ENCODE measurements at places on chromosomes 16 and 17.

DNA sequence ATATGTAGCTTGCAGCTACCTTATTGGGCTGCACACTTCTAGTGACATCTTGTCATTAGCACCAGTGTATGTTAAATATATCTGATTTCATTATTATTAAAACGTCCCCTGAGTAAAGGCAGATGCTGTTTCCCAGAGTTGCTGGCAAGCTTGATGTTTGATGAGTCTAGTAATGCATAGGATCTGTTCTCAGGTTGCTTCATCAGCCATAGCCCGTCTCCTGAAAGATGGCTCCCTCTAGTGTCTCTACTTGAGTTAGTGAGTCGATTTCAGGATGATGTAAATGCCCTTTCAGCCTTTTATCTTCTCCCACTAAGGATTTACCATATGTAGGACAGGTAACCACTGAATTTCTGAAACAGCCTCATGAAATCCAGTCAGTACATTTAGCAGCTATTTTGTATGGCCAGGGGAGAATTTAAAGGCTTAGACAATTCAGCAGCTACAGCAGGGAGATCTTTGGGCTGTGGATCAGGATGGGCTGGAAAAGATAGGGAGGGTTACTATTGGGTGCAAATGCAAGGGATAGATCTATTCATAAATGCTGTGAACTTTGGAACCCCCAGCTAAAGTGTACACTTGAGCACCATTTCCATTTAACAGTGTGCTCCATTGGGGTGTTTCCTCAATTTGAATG, 376.3 kb downstream of the CNTNAP4 start:
- DNase-seq = no peak

GRCh38 chr16:24944206-24944605, 71.0 kb downstream of the ARHGAP17 start:
- DNase-seq = no peak

DNA sequence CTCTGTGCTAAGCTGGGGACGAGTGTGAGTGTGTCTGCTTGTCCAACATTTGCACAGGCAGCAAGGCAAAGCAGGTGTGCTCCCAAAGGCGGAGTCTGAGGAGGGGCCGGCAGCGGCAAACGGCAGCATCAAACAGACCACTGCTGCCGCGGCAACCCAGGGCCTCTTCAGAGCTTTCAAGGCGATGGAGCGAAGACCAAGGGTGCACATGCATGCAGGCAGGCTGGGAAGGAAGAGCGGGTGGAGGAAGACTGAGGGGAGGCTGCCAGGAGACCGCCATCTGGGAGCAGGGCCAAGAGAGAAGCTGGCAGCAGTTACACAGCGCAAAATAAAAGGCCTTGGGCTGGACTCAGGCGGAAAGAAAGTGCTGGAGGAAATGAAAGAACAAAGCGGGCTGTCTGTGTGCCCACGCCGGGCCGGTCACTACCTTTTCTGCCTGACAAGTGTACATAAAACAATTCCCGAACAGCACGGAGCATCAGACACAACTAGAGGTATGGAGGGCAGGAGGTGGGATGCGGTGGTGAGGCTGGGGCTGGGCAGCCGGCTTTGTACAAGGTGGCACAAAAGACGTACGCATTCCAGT, 8.5 kb downstream of the TIMM22 start:
- DNase-seq = no peak

DNA sequence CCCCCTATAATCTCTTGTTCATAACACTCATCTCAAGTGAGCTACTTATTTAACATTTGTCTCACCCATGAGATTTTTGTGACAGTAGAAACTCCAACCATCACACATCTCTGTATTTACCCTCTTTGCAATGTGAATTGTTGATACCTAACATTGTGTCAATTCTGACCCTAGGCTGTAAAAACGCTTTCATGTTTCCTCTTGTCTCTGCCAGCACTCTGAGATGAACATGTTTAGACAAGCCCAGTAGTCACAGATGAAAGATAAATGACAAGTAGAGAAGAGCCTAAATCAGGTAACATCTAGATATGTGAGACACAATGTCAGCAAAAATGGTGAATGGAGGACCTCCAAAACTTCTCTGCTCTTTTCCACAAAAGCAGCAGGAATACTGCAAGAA, 1254.5 kb upstream of the GOT2 start:
- DNase-seq = no peak

DNA sequence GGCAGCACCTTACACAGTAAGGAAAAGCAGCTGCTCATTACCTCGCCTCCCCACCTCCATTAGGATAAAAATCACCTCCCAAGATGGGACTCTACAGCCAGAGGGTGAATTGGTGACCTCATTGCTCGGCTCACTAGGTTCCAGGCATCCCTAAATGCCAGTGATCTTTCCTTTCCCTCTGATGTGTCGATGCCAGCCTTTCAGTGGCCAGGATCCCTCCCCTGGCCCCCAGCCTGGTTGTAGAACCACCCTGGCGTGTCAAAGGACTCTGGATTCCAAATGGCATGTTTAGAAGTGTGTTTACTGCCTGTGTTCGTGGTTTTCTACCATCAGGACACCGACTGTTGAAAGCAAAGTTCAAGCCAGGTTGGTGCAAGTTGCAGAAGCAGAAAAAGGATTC, 72.1 kb upstream of the LYRM9 start:
- DNase-seq = no peak

DNA sequence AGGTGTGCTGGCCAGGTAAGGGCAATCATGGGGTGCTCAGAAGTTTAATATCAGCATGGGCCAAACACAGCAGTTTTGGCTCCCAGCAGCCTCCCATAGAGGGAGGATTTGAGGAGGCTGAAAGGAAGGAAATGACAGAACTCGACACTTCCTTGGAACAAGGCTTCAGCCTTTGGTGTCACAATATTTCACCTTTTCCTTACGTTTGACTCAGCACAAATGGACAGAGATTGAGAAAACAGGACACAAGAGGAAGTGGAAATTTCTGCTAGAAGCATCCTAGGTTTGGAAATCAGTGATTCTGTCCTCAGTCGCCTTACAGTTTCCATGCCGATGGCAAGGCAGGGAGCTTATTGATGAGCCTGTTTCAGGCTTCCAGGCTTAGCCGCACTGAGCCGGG, 181.4 kb downstream of the MAF start:
- no peak for DNase-seq

- no peak for DNase-seq
Observed at GRCh38 chr16:47970291-47970931, 185.4 kb downstream of the ABCC12 start.

GRCh38 chr17:10557422-10557821, 8.0 kb upstream of the MYH2 start:
- DNase-seq = no peak

- no peak for DNase-seq
Observed at GRCh38 chr17:48014595-48015111, 22.9 kb downstream of the COPZ2 start.

- peak; percentile 43 for DNase-seq
Observed at GRCh38 chr16:11670171-11671131, 2.2 kb downstream of the SNN start.

- no peak for DNase-seq
Observed at GRCh38 chr17:45823598-45823997, 21.1 kb upstream of the SPPL2C start.

DNA sequence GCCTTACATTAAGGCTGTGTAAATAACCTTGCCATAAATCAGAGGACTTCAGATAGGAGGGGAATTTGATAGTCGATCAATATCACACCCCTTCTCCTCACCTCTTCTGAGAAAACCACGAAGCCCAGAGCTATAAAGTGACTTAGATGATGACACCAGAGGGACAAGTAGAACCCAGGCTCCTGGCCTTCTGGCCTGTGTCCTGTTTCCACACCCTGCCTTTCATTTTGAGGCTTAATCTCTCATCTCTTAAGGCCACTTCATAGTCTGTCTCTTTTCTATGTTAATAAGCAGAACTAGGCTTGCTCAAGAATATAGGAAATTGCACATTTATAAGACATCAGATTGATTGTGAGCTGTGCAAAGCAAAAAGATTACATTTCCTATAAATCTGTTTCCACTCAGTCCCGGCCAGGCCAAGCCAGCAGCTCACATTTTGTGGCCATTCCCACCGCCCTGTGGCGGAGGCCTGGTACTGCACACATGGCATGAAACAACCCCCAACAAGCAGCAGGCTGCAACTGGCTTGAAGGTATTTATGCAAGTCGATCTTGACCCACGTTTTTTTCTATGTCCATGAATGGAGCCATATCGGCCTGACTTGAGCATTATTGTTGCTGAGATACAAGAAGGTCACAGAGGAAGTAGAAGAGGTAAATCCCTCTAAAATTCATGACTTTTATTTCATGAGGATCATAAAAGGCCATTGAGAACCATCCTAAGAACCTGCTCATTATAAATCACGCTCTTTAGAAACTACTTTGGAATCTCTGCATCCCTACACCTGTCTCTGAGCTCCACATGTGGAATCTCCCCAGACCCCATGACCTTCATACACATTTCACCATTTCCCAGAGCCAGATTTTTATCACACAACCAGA, 93.7 kb downstream of the PMP22 start:
- no peak for DNase-seq

DNA sequence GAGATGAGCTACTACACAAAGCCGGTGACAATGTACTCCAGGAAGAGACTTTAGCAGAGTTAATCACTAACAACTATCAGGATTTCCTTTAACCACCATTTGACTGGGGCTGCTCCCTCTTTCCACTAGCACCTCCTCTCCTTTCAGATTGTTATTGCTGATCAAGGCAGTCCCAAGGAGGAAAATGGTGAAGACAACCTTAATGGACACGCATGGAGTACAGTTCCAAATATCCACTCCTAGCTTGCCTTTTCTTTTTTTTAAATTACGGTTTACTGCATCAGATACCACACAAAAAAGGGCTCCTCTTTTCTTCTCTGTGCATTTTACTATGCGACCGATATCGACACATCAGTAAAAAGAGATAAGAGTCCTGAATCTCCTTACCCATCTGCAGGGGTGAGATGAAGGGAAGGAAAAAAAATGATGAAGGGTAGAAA, 30.9 kb downstream of the FAM222B start:
- no peak for DNase-seq

- DNase-seq = no peak
Observed at GRCh38 chr16:23194497-23195221, 12.1 kb downstream of the SCNN1G start.

DNA sequence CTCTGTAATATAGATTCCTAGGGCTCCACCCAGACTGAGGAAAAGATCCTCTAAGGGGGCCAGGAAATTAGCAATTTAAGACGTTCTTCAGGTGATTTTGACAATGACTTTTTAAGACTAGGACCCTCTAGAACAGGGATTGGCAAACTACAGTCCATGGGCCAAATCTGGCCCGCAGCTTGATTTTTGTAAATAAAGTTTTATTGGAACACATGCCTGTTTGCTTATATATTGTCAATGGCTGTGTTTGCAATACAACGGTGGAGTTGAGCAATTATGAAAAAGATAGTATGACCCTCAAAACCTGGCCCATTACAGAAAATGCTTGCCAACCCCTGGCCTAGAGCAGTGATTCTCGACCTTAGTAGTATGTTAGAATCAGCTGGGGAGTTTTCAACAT, 181.9 kb downstream of the SOX9 start:
- no peak for DNase-seq

GRCh38 chr17:77476006-77476405, 335.2 kb downstream of the SEC14L1 start:
- DNase-seq = no peak

GRCh38 chr16:50696575-50697420, 3.4 kb downstream of the NOD2 start:
- peak; percentile 55 for DNase-seq

DNA sequence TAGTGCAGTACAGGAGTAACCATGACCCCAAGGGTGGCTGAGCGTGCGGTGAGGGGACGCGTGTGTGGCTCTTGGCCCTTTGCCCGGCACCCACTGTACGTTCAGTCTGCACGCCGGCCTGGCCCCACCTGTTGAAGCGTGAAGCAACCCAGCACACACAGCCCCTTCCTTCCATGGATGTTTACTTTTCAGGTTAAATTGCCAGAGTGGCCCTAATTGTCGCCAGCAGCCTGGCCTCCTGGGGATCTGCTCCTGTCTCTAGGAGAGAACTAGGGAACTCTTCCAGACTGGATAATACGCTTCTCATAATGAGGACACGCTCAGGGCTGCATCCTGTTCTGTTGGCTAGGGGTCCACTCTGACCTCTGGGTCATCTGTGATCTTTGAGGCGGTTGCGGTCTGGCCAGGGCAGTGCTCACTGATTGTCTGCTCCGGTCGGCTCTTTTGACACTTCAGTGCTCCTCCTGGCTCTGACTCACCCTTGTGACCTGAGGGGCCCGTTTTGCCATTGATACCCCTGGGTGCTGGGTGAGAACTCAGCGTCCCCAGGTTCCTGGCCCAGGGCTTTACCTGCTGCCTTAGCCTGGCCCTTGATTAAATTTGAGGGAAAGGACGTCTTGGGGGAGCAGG, 27.7 kb downstream of the TPSG1 start:
- no peak for DNase-seq

- DNase-seq = no peak
Observed at GRCh38 chr17:19454074-19454473, 43.0 kb downstream of the RNF112 start.

- no peak for DNase-seq
Observed at GRCh38 chr17:50279181-50279526, 4.9 kb downstream of the TMEM92 start.

- no peak for DNase-seq
Observed at GRCh38 chr17:43342589-43342890, 56.3 kb upstream of the ARL4D start.

- peak; percentile 7 for DNase-seq
Observed at GRCh38 chr17:77841742-77842527, 116.6 kb upstream of the TNRC6C start.

GRCh38 chr16:10579965-10580882, at the start of gene EMP2:
TSS of gene EMP2 (minus strand) at chr16:10580598. CDS start at chr16:10547617, 32,981 bp downstream.
- no peak for DNase-seq

- peak; percentile 98 for DNase-seq
Observed at GRCh38 chr16:1991948-1992703, 2.4 kb downstream of the SYNGR3 start.

DNA sequence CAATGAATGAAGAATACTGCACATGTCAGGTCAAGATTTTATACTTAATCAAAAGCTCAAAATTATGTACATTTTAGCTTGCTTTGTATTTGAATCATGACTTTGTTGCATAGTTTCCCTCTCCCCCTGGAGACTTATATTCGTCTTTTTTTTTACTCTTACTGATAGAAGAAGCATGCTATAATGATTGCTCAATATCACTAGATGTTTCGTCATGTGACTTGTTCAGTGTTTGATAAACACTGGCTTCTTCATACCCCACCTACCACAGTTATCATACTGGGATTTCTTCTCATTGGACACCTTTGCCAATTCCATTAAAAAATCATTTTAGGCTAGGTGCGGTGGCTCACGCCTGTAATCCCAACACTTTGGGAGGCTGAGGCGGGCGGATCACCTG, 148.7 kb downstream of the FTO start:
- no peak for DNase-seq

GRCh38 chr16:21197112-21197511, 14.3 kb downstream of the ZP2 start:
- no peak for DNase-seq

- DNase-seq = no peak
Observed at GRCh38 chr16:62764572-62764971, 728.3 kb upstream of the CDH8 start.

DNA sequence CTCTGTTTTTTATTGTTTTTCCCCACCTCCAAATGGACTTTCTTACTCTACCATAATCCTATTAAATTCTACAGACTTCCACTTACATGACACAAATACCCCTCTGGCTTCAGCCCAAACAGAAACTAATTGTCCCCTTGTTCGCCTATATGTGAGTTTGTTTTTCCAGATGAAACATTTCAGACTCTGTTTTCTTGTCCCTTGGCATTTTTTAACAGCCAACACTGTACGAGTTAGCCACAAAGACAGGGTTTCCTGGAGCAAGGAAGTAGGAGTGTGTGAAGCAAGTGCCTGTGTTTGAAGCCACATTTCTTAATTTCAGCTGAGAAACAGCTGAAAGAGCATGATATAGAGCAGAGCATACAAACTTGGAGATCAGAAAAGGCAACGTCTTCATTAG, 382.2 kb upstream of the CDH5 start:
- DNase-seq = no peak

All from activated T-cell treated with anti-CD3 and anti-CD28 coated beads, Interleukin-2, amount 50 U/mL, for 1 hour (primary cell).